ENCODE measurements at places on chromosomes 3 and 15. TPM values are rescaled to one million over a fixed set of nuclear protein-coding genes. Genes with fewer than 3 reads are reported as not detected.

DNA sequence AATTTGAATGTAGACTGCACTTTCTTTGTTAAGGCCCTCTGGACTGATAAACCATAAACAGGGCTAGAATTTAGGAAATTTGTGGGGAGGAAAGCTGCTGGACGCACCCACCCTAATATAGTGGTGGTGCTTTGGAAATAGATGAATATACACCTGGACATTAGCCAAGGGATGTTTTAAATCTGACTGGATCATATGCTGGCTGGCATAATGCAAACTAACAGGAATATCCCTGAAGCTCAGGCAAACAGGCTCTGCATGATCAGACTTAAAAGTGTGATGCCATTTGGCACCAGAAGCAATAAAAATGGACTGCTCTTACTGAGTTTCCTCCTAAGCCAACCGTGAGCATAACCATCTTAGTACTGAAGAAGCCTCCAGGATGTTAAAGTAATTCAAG is 465.8 kb upstream of the ROBO1 start:
- no peak overlapping the region for H3K27ac ChIP-seq
- H3K4me3 ChIP-seq = no peak overlapping the region
- H3K27me3 ChIP-seq = no peaks in the 10 kb centered on the region
- DNase-seq = no peak

The GABRB3 gene
- total RNA-seq = 1.8 TPM

- no peaks in the 10 kb centered on the region for H3K36me3 ChIP-seq
- no peak for DNase-seq
- H3K4me1 ChIP-seq = no peaks in the 10 kb centered on the region
- H3K4me3 ChIP-seq = no peak overlapping the region
Observed at GRCh38 chr15:81923561-81924350, 122.1 kb downstream of the MEX3B start.

The PIGZ gene
- 1.4 TPM for total RNA-seq

DNA sequence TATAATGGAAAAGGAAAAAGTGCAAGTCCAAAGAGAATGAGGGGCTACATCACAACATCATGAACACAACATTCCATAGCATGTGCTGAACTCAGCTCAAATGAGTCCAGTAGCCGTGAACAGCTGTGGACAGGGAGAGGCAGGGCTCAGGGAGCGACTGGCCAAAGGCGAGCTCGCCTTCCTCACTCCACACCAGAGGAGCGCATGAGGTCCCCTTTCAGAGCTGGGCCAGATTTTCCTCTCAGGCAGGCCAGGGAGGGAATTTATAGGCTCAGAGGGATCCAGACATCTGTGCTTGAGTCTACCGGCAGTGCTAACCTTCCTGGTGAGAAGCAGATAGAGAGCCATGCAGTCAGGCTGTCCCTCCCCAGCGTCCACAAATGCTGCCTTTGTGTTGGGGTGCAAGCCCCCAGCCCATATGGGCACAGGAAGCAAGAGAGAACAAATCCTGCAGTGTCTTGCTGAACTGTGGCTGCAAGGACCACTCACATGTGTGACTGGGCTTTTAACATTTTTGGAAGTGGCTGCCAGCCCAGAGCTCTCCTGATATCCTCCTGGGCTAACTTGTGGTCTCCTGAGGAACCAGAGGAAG is 32.5 kb downstream of the ARHGEF3 start:
- no peaks in the 10 kb centered on the region for H3K36me3 ChIP-seq
- no peaks in the 10 kb centered on the region for H3K27me3 ChIP-seq
- no peak overlapping the region for H3K27ac ChIP-seq
- no peak overlapping the region for H3K4me3 ChIP-seq
- peaks cover 8% of the 10 kb centered on the region for H3K4me1 ChIP-seq

DNA sequence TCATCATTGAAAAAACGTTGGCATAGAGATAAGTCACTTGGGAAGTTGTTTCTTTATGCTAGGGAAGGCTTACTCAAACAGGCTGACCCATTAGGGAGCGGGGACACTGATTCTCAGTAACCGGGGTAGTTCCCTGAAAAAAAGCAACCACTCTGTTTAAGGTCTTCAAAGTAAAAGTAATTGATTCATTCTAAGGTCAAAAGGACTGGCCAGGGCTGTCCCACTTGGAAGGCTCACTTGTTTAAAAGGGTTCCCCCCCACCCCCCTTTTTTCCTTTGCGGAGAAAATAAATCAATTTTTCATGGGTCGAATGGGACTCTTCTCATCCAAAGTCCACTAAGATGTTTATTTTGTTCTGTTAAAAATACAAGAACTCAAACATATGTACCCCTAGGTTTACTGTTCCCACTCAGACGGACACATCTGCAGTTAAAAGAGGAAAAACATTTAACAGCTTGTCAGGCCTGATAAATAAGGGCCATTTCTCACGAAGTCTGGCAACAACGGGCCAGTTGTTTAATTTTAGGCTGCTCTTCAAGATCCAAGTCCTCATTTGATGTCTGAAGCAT is 53.0 kb downstream of the ARHGEF3 start:
- DNase-seq = no peak
- no peaks in the 10 kb centered on the region for H3K36me3 ChIP-seq
- no peaks in the 10 kb centered on the region for H3K27me3 ChIP-seq
- no peak overlapping the region for H3K4me3 ChIP-seq

DNA sequence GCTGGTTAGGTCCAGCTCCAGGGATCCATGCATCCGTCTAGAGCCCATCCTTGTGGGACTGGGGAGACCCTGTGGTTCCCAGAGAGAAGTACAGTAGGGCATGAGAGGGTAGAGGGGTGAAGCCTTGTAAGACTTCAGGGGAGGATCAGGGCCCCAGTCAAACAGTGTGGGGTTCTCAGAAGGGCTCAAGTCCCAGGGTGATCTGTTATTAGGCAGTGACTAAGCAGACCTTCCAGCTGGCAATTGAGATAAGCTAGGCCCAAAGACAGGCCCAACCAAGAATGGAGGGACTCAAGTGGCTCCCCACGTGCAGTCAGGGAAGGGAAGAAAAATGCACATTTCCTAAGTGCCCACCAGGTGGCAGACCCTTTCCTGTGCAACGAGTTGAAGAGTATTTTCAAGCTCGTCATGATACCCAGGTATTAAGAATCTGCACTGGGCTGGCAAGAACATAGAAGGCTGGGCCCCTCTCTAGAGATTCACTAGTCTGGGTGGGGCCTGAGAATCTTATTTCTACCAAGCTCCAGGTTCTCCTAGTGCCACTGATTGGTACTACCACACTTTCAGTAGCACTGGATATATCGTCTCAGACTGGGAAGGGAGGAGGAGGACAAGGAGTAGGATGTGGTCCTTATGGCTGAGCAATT is 240.8 kb downstream of the NR1D2 start:
- no peak overlapping the region for H3K4me3 ChIP-seq
- H3K4me1 ChIP-seq = no peaks in the 10 kb centered on the region
- no peak overlapping the region for H3K27ac ChIP-seq
- peak; percentile 30 for DNase-seq
- H3K27me3 ChIP-seq = no peaks in the 10 kb centered on the region

- no peaks in the 10 kb centered on the region for H3K36me3 ChIP-seq
- H3K27ac ChIP-seq = no peak overlapping the region
- H3K27me3 ChIP-seq = no peaks in the 10 kb centered on the region
- no peaks in the 10 kb centered on the region for H3K4me1 ChIP-seq
Observed at GRCh38 chr3:125019271-125019670, 36.5 kb downstream of the HEG1 start.

DNA sequence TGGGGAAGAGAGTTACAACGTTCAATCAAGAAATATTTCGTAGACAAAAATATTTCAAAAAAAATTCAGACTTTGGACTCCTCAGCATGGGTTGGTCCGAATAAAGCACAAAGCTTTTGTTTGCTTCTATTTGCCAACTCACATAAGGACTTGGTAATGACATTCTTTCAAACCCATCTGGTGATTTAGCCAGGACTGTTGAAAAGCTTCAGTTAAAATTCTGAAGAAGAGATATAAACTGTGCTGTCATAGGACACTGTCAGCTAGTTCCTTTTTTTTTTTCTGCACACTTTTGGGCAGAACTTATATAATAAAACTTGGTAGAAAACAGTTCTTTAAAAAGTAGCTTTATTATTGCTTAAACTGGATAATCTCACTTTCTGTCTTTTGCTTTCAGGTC is 660.8 kb upstream of the SGO1 start:
- DNase-seq = no peak
- H3K36me3 ChIP-seq = no peaks in the 10 kb centered on the region
- H3K4me3 ChIP-seq = no peak overlapping the region
- H3K27me3 ChIP-seq = no peaks in the 10 kb centered on the region
- H3K27ac ChIP-seq = no peak overlapping the region

GRCh38 chr15:90006217-90007075 is 5.3 kb downstream of the ZNF710 start:
- H3K4me1 ChIP-seq = peaks cover 6% of the 10 kb centered on the region
- no peaks in the 10 kb centered on the region for H3K27me3 ChIP-seq
- H3K27ac ChIP-seq = no peak overlapping the region

DNA sequence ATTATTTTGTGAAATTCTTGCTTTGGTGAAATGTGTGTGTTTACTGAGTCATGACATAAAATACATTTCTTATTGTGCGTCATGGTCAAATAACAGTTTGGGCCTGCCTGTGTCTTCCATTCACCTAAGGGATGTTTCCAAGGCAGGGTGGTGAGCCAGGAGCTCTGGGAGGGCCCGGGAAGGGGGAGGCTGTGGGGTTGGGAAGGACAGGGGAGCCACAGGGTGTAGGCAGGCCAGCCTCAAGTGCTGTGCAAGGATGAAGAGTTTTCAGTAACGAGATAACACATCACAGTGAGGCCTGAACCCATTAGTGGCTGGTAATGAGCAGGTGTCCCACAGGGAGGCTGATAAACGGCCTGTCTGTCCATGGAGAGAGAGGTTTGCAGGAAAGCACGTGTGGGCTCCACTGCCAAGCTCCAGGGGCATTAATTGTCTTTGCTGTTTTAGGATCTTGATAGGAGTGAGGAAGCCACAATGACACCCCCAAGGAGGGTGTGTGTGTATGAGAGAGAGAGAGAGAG is 35.6 kb upstream of the SEC13 start:
- H3K27ac ChIP-seq = no peak overlapping the region
- no peak for DNase-seq
- H3K4me1 ChIP-seq = no peaks in the 10 kb centered on the region
- no peaks in the 10 kb centered on the region for H3K27me3 ChIP-seq
- H3K4me3 ChIP-seq = no peak overlapping the region
- no peaks in the 10 kb centered on the region for H3K36me3 ChIP-seq
